GM10248 (cell line): ENCODE measurements at places on chromosomes 1 and 21.

- no peak for DNase-seq
These were observed 30.4 kb downstream of the H3-3A start for GRCh38 chr1:226092965-226093364.

- no peak for DNase-seq
These were observed 81.5 kb downstream of the ADARB1 start for GRCh38 chr21:45155910-45156309.

DNA sequence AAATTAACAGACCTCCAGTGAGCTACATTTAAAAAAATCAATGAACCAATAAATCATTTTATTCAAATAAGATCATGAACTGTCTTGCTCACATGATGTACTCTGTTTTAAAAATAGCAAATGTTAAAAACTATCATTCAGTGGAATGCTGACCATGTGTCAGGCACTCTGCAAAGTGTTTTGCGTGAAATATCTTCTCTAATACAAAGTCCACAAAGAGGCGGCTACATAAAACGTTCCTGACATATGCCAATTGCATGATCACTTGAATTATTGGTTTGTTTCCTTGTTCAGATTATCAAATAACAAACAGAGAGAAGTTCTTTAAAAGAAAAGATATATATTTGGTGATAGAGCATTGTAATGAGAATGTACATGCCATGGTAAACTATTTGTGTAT, 10.7 kb downstream of the FMO2 start:
- DNase-seq = no peak

DNA sequence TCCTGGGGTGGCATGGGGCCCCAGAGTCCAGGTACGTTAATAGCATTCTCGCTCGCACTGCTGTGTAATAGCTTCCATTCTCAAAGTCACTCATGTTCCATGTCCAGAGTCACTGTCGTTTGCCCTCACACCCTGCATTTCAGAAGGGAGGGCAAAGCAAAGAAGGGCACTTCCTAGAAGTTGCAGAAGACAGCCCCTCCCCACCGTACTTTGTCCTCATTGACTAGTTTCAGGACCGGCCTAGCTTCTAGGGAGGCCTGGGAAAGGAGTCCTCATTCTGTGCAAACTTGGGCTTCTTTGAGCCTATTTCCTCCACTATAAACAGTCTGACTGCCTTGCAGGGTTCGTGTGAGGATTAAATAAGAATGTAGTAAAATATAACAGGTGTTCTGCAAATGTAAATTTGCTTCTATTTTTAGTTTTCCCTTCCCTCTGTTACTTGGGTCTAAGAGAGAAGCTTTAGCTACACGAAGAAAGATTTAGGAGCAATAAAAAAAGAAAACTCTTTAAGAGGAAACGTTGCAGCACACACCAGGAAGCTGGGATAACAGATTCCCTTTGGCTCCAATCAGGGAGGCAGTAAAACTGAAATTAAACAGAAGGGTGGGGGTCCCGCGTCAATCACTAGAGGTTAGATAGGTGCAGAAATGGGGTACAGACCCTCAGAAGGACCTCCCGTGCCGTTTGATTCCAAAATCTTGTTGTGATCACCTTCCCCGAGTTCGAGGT, 40.1 kb downstream of the ACTL8 start:
- DNase-seq = no peak

- no peak for DNase-seq
These were observed 3.0 kb downstream of the SPATA46 start for GRCh38 chr1:162373541-162374260.

GRCh38 chr1:2347896-2348295, 43.5 kb downstream of the MORN1 start:
- no peak for DNase-seq

- DNase-seq = no peak
These were observed 71.3 kb downstream of the DNM3 start for GRCh38 chr1:171912509-171913175.

- no peak for DNase-seq
These were observed 19.4 kb downstream of the TCP10L start for GRCh38 chr21:32565856-32566465.

GRCh38 chr1:2547210-2548067, 8.7 kb upstream of the TNFRSF14 start:
- DNase-seq = peak; percentile 68

DNA sequence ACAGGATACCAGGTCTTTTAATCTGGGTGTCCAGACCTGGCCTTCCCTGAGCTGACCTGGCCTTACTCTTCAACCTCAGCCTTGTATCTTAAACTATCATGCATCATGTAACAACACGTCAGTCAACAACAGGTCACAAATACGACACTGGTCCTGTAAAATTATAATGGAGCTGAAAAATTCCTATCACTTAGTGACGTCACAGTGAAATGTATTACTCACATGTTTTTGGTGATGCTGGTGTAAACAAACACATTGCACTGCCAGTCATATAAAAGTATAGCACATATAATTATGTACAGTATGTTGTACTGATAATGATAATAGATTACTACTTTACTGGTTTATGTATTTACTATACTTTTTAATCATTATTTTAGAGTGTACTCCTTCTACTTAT, 31.5 kb downstream of the ESRRG start:
- no peak for DNase-seq

DNA sequence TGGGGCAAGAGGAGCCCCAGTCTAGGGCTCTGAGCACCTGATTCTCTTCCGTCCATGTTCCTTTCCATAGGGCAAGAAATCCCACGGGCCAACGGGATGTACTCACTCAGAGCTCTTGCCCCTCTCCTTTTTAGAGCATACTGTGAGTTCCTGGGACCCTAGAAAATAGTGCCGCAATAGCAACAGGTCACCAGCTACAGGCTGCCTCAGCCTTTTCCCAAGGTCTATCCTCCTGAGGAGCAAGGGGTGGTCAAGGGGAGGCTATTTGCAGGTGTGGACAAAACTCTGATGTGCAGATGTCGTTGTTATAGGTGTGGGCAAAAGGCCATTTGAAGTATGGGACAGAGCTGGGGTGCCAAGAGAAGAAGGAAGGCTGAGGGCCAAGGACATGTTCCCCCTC, 1.6 kb upstream of the QSOX1 start:
- no peak for DNase-seq

GRCh38 chr1:148354284-148354912, 128.7 kb downstream of the PPIAL4G start:
- DNase-seq = no peak

- DNase-seq = no peak
These were observed 1.3 kb downstream of the ATXN7L2 start for GRCh38 chr1:109485001-109485400.
